ENCODE measurements at places on chromosomes 1 and 21. TPM values are rescaled to one million over a fixed set of nuclear protein-coding genes. Genes with fewer than 3 reads are reported as not detected.

DNA sequence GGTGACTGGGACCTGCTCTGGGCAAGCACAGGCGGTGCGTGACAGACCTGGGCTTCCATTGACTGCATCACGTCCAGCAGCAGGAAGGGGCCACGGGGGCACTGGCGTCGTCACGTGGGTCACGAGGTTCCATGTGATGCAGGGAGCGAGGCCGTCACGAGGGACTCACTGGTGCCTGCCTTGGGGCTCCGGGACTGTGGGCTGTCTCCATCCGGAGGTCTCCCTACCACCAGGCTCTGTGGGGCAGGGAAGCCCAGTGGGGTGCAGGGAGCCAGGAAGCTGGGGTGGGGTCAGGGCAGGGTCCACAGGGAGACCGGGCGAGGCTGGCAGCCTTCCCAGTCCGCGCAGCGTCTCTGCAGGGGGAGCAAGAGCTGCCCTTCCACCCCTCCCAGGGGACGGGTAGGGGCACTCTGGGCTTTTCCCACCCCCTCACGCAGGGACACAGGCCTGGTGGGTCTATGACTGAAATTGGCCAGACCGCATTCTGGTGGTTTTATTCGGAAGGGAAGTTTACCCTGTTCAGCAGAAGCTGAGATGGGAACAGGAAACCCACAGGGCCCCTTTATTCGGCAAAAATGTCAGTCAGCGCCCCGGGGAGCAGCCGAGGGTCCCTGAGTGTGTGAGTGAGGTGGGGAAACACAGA, 416 bp upstream of the TNFRSF14 start:
- no peak for DNase-seq

DNA sequence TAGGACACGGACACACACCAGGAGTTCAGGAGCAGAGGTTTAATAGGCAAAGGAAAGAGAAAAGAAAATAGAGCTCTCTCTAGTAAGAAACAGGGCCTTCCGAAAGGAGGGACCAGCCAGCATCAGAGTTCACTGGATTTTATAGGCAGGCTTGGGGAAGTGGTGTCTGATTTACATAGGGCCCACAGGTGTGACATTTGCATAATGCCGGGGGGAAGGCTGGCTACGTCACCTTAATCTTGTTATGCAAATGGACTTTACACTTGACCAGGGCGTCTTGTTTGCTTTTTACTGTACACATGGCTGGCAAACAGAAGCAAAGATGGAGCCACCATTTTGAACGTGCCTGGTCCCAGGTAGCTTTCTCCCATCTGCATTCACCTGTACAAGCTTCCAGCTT, at the start of gene OR14A16:
TSS of gene OR14A16 (minus strand) at position 97 of the 400 bp plus-strand sequence. CDS start 8,390 bp downstream, outside the sequence.
- DNase-seq = no peak

DNA sequence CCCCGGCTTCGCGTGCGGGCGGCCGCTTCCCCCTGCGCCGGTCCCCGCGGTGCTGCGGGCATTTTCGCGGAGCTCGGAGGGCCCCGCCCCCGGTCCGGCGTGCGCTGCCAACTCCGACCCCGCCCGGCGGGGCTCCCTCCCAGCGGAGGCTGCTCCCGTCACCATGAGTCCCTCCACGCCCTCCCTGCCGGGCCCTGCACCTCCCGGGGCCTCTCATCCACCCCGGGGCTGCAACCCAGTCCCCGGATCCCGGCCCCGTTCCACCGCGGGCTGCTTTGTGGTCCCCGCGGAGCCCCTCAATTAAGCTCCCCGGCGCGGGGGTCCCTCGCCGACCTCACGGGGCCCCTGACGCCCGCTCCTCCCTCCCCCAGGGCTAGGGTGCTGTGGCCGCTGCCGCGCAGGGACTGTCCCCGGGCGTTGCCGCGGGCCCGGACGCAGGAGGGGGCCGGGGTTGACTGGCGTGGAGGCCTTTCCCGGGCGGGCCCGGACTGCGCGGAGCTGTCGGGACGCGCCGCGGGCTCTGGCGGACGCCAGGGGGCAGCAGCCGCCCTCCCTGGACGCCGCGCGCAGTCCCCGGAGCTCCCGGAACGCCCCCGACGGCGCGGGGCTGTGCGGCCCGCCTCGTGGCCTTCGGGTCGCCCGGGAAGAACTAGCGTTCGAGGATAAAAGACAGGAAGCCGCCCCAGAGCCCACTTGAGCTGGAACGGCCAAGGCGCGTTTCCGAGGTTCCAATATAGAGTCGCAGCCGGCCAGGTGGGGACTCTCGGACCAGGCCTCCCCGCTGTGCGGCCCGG, 159.2 kb downstream of the RUNX1 start:
- DNase-seq = no peak

The ZNF678 gene
- polyA plus RNA-seq = 17.1 TPM

The PDZK1 gene
- 219 TPM for polyA plus RNA-seq

The RIPK4 gene
- polyA plus RNA-seq = 18.7 TPM

All from right renal cortex interstitium (tissue), 3 donors.